Activated CD4-positive, alpha-beta T cell treated with anti-CD3 and anti-CD28 coated beads, Interleukin-2, amount 50 U/mL, for 16 hours (primary cell): ENCODE measurements at places on chromosomes 2 and 18.

DNA sequence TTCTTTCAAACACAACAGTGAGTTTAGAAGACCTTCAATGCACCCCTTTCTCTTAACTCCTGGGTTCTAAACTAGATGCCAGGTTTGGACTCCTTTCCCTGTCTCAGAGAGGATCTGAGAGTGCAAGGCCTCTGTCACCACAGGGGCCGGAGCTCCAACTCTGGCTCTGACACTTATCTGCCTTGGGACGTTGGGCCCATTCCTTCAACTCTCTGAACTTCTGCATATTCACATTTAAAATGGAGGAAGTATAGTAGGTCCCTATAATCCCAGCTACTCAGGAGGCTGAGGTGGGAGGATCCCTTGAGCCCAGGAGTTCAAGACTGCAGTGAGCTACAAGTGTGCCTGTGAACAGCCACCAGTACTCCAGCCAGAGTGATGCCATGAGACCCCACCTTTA lies 44.1 kb upstream of the ZFP36L2 start:
- no peak for DNase-seq

GRCh38 chr2:109289504-109290222 lies 160.7 kb downstream of the SH3RF3 start:
- no peak for DNase-seq

- no peak for DNase-seq
These were observed 67.6 kb downstream of the LDAH start for GRCh38 chr2:20755132-20755800.

GRCh38 chr2:189086710-189087109 lies 92.9 kb downstream of the COL5A2 start:
- no peak for DNase-seq

DNA sequence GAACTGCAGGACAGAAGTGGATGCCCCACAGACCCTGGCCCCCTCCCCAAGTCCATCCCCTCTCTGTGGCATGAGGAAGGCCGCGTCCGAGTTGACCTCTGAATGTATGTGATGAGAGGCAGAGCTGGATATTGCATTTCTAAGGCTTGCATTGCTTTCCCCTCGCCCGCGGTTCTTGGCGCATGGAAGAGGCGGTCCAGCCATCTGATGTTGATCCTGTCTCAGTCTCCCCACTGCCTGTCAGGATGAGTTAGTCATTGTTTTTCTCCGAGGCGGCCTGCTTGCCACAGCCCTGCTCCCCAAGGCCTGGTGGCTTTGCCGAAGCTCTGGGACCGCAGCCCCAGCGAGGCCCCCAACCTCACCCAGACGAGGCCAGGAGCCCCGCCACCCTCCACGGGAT lies 88.6 kb downstream of the SMAD7 start:
- DNase-seq, result no peak

DNA sequence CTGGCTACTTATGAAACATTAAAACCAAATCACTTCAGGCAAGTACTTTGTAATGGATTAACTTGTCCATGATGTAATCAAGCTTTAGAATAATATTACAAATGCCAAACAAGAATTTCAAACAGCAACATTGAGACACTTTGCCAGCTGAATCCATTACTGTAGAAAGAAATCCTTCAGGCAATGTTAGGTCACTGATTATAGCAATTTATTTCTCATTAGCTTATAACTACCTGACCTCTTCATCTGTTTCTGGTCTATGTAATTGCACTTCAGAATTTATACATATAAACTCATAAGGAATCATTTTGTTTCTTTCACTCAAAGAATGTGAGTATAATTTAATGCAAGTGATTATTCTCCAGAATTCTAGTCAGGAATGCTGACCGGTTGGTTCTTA lies 692.6 kb upstream of the TMEFF2 start:
- no peak for DNase-seq

DNA sequence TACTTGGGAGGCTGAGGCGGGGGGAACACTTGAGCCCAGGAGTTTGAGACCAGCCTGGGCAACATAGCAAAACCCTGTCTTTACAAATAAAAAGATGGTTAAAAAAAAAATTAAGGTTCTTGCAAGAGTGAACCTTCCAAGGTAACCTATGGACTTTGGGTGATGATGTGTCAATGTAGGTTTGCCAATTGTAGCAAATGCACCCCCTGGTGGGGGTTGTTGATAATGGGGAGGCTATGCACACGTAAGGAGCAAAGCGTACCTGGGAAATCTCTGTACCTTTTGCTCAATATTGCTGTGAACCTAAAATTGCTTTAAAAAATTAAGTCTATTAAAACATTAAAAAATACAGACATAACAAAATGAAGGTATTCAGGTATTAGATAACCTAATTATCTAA lies 70.4 kb downstream of the CWC22 start:
- peak; percentile 20 for DNase-seq

DNA sequence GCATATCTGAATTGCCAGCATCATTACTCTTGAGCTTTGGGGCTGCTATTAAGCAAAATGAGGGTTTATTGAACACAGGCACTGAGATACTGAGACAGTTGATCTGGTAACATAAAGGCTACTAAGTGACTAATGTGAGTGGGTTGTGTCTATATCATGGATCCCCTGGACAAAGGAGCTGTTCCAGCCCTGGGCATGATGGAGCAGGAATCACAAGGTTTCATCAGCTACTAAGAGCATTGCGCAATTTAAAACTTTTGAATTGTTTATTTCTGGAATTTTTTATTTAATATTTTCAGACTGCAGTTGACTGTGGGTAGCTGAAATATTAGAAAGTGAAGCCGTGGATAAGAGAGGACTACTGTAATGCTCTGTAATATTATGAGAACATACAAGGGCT lies 73.5 kb downstream of the MGAT5 start:
- no peak for DNase-seq

DNA sequence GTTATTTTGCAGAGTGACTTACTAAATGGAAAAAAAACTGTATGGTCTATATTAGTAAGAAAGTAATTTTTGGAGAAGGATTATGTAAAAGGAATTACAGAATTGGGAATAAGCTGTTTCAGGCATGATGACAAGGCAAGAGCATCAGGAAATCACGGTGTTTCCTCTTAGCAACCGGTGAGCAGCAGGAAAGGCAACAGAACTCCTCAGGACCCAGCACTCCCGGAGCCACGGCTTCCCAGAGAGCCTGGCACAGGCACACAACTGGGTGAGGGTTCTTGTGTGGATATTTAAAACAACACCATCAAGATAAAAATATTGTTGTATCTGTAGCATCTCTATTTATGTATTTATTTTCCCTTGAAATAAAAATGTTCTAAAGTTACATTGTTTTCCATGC lies 34.4 kb downstream of the CYP27C1 start:
- no peak for DNase-seq

GRCh38 chr2:98479371-98479770 lies 34.7 kb downstream of the INPP4A start:
- DNase-seq, result no peak

DNA sequence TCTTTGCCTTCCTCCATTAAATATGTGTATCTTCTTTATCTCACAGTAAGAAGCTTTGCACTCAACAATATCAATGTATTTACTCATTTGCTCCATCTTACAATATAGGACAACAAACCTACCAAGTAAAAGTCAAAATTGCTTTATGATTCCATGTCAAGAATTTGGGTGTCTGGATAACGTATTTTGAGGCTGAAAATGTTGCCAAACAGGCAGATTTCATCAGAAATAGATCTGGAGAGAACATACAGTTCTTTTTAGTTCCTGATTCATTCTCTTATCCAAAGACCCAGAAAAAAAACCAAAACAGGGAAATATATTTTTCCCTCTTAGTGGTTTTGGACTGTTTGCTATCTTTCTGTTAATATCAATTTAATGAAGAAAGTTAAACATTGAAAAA lies 621.1 kb downstream of the STK39 start:
- DNase-seq, result no peak

DNA sequence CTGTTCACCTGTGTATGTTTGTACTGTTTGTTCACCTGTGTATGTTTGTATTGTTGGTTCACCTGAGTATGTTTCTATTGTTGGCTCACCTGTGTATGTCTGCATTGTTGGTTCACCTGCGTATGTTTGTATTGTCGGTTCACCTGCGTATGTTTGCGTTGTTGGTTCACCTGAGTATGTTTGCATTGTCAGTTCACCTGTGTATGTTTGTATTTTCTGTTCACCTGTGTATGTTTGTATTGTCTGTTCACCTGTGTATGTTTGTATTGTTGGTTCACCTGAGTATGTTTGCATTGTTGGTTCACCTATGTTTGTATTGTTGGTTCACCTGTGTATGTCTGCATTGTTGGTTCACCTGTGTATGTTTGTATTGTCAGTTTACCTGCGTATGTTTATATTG lies 14.6 kb downstream of the ADI1 start:
- no peak for DNase-seq

- DNase-seq, result no peak
These were observed 14.3 kb downstream of the KCNG2 start for GRCh38 chr18:79812052-79812451.

- DNase-seq, result no peak
These were observed 389.6 kb downstream of the TGIF1 start for GRCh38 chr18:3839581-3839981.

DNA sequence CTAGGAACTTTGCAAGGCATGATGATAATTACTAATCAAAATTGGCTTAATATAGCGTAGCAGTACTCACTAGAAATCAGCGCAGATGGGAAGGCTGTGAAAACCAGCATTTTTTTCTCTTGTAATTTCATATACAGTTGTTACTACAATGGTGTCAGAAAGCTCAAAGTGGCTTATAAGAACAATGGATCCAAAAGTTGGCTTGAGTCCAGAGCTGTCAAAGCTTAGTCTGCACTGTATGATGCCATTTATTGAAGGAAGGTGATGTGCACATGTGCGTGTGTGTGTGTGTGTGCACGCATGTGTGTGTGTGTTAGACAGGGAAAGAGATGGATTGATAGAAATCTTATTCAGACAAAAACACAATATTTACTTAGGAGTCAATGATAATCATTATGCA lies 341.3 kb downstream of the TGIF1 start:
- DNase-seq, result no peak

DNA sequence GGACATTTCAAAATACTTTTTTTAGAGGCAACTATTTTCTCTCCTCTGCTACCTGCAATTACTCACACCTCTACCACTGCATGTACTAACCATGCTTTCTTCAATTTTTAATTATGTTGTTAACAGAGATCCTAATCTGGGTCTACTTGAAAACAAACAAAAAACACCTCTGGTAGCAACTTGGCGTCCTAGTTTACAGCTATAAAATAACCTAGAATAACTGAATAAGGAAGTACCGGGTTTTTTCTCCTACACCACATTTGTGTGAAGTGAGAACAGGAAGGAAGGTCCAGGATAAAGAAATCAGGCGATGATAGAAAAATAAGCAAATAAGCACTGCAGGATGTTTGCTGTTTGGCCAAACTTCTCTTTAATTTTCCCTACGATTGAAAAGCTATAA lies 633.5 kb downstream of the LRP1B start:
- no peak for DNase-seq

DNA sequence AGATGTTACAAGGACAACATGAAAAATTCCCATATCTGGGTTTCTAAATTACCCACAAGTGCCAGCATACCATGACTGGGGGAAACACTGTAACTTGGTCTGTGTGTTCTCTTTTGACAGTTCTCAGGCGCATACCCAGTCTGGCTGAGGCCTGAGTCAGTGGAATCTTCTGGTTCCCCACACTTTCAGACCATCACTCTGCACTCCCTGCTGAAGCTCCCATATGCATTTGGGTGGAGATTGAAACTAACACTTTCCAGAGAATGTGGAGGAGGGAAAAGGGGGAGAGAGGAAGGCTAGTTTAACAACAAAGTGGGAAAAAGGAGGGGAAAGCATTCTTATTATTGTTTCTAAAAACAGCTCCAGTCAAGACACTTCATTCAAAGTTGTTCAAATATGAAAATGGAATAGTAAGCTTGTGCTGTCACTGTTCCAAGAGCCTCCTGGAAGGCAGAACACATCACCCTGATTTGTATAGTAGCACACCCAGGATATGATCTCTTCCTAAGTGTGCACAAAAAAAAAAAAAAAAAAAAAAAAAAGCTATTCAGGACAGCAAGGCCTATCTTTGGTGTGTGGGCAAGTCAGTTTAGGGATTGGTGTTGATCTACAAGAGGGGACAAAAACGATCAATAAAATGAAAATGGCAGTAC lies 48.1 kb upstream of the CTIF start:
- no peak for DNase-seq

DNA sequence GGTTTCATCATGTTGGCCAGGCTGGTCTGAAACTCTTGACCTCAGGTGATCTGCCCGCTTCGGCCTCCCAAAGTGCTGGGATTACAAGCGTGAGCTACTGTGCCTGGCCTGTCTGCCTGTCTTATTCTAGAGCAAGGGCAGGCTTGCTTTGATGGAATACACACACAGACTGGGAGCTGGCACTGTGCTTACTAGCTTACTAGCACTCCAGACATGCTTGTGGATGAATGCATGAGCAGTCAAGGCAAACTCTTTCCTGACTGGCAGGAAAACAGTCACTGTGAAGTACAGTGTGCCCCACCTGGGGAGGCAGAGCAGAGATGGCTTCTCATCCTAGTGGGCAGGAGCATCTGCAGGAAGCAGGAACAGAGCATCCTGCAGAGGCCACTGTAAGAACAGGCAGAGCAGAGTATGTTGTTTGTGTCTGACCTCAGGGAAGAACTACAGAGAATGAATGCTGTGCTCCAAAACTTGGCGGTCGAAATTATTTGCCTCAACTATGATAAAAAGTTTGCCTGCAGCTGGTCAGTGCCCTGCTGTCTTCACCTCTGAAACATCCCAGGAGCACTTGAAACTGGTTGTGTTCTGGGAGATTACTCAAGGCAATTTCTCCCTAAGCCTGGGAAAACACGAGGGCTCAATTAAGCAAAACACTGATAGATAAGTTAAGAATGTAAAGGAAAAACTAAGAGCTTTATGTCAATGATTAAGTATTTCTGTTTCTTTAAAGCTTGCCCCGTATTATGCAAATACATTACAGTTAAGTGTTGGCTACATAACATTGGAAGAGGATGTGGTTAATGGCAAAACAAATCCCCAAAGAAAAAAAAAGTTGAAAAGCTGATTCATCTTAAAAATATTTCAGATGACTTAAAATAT lies 102.4 kb downstream of the VAPA start:
- no peak for DNase-seq

DNA sequence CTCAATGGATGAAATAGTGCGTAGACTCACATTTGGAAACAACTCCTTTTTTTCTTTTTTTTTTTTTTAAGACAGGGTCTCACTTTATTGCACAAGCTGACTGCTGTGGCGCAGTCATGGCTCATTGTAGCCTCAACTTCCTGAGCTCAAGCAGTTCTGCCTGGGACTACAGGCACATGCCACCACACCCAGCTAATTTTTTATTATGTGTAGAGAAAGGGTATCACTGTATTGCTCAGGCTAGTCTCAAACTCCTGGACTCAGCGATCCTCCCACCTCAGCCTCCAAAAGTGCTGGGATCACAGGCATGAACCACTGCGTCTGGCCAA lies 17.4 kb downstream of the HAT1 start:
- DNase-seq, result no peak

- no peak for DNase-seq
These were observed 173.6 kb downstream of the ADCYAP1 start for GRCh38 chr18:1078301-1078700.

- DNase-seq, result no peak
These were observed 100.9 kb downstream of the ZNF521 start for GRCh38 chr18:25251068-25251467.
